ENCODE measurements at places on chromosomes 1 and 21.
A peak's percentile ranks its signal among the peaks of the same experiment; 100 is the strongest.

DNA sequence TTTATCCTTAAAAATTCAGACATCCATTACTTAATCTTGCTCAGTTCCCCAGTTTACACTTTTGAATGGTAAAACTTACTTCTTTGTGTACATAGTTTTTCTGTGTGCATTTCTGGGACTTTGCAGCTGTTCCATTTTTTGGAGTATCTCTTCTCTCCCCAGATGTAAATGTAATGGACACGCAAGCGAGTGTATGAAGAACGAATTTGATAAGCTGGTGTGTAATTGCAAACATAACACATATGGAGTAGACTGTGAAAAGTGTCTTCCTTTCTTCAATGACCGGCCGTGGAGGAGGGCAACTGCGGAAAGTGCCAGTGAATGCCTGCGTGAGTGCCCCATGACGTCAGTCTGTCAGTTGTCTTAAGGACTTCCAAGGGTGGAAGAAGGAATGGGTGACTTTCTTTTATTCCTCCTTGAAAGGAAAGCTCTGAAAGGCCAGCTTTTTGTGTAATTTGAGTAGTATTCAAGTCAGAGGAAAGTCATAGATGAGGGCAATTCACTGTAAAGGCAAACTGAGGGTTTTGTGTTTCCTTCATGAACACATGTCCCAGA lies 75.7 kb upstream of the LAMC2 start:
- no peak overlapping the region for H3K4me3 ChIP-seq
- DNase-seq, result no peak
- H3K27me3 ChIP-seq, result peaks cover 12% of the 10 kb centered on the region
- no peaks in the 10 kb centered on the region for H3K4me1 ChIP-seq
- no peak overlapping the region for H3K27ac ChIP-seq

DNA sequence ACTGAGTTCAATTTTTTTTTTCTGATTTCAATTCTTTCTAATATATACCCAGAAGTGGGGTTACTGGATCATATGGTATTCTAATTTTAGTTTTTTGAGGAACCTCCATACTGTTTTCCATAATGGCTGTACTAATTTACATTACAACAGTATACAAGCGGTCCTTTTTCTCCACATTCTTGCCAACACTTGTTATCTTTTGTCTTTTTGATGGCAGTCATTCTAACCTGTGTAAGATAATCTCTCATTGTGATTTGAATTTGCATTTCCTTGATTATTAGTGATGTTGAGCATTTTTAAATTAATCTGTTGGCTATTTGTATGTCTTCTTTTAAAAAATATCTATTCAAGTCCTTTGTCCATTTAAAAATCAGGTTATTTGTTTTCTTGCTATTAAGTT lies 21.1 kb upstream of the TBX19 start:
- H3K36me3 ChIP-seq, result peaks cover 38% of the 10 kb centered on the region
- H3K27me3 ChIP-seq, result no peaks in the 10 kb centered on the region
- H3K4me3 ChIP-seq, result no peak overlapping the region
- H3K4me1 ChIP-seq, result peaks cover 8% of the 10 kb centered on the region

GRCh38 chr1:176853503-176853902 lies 311.0 kb downstream of the ASTN1 start:
- no peak overlapping the region for H3K27ac ChIP-seq
- DNase-seq, result no peak
- H3K4me1 ChIP-seq, result no peaks in the 10 kb centered on the region
- H3K4me3 ChIP-seq, result no peak overlapping the region

DNA sequence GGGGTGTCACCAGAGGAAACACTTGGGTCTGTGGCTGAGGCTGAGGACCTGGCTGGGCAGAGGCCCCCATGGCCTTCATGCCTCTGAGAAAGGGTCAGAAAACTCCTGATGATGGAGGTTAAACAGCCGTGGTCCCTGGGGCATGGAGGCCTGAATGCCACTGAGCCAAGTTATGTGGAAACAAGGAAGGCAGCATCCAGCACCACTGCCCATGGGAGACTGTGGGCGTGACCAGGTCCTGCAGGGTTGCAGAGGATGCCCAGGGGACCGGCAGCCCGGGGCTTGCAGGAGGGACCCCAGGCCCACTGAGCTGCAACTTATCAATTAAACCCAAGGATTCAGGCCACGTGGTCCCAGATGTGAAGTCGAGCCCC lies 18.9 kb upstream of the COL6A2 start:
- H3K4me1 ChIP-seq, result no peaks in the 10 kb centered on the region
- H3K27me3 ChIP-seq, result peaks cover 3% of the 10 kb centered on the region
- no peak for DNase-seq
- no peak overlapping the region for H3K27ac ChIP-seq
- H3K36me3 ChIP-seq, result no peaks in the 10 kb centered on the region

DNA sequence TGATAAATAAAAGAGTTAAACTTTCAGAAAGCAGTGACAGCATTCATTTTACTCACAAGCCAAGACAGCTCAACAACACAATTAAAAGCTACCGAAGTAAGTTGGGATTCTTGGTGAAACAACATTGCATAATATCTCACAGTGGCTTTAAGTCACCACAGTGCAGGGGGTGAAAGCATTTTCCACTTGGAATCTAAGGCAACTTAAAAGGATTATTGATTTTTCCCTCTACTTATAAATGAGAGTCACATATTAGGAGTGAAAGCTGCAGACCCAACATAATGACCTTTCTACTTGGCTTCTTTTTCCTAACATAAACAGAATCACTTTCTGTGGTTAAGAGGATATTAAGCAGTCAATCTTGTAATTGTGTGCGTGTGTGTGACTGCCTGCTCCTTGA lies 536.6 kb upstream of the CXADR start:
- H3K4me3 ChIP-seq, result no peak overlapping the region
- H3K36me3 ChIP-seq, result no peaks in the 10 kb centered on the region
- DNase-seq, result no peak
- H3K4me1 ChIP-seq, result no peaks in the 10 kb centered on the region
- no peaks in the 10 kb centered on the region for H3K27me3 ChIP-seq

DNA sequence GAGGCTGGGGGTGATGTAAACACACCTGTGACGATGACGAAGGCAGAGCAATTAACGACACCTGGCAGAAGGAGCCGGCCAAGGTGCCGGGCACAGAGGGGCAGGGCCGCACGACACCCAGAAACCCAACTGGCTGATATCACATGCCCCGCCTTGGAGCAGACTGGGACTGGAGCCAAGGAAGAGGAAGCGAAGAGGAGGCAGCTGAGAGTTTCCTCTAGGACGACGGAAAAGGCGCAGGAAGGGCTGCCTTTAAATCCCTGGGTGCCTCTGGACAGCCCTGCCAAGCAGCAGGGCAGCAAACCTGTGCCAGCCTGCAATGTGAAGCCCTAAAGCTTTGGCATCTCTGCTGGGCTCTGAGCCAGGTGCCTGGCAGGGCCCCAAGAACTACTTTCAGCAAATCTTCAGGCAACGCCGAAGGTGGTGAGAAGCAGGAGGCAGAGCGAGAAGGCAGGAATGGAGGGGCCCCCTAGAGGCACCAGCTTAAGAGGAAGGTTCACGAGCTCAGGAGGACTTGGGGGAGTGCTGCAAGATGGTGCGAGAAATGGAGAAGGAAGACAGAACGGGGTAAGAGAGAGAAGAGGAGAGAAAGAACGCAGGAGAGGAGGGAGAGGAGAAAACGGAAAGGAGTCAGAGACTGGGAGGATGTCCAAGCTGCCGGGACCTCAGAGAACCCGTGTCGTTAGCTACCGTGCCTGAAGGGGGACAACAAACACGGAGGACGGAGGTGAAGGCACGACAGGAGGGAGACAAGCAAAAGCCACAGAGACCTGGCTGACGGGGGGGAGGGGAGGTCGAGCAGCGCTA lies 25.3 kb upstream of the PEF1 start:
- H3K4me3 ChIP-seq, result peak overlapping the region; percentile 13
- peaks cover 6% of the 10 kb centered on the region for H3K4me1 ChIP-seq
- H3K36me3 ChIP-seq, result no peaks in the 10 kb centered on the region
- DNase-seq, result no peak
- no peak overlapping the region for H3K27ac ChIP-seq
- H3K27me3 ChIP-seq, result peaks cover 22% of the 10 kb centered on the region

DNA sequence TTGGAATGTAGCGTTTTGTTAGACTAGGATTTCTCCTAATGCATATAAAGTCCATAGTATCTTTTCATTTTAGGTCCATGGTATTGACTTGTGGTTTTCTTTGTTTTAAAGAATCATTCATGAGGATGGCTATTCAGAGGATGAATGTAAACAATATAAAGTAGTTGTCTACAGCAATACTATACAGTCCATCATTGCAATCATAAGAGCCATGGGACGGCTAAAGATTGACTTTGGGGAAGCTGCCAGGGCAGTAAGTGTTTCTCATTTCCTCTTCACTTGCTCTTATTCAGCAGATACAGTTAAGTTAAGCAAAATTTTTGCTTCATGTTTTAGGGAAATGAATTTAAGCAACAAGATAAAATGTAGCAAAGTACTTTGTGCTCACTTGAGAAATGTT lies 25.4 kb downstream of the GNAI3 start:
- no peaks in the 10 kb centered on the region for H3K27me3 ChIP-seq
- no peak for DNase-seq
- peaks cover 12% of the 10 kb centered on the region for H3K36me3 ChIP-seq
- H3K4me3 ChIP-seq, result no peak overlapping the region

- H3K27ac ChIP-seq, result peak overlapping the region; percentile 78
- H3K27me3 ChIP-seq, result peaks cover 1% of the 10 kb centered on the region
Observed at GRCh38 chr1:156752843-156753482, 1.5 kb upstream of the HDGF start.

GRCh38 chr1:13714851-13715250 lies 14.9 kb downstream of the PRDM2 start:
- H3K36me3 ChIP-seq, result peaks cover 11% of the 10 kb centered on the region
- no peak for DNase-seq
- H3K4me3 ChIP-seq, result no peak overlapping the region
- no peak overlapping the region for H3K27ac ChIP-seq
- peaks cover 6% of the 10 kb centered on the region for H3K4me1 ChIP-seq

DNA sequence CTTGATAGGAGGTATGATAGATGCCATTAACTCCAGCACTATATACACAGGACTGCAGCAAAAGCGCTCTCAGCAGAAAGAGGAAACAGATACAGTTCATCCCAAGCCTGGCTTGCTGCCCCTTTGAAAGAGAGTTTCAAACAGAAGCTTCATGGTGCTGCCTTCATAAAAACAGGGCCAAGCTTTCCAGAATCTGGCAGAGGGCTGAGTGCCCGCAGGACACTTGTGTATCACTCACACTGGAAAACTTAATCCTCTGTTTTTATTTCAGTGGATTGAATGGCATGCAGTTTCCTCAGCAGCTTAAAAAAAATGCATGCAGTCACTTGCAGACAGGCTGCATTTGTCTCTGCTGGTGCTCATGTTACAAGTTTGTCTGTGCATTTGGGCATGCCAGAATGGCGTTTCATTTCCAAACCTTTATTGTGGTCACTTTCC lies 40.4 kb downstream of the KCNJ15 start:
- no peaks in the 10 kb centered on the region for H3K27me3 ChIP-seq
- H3K36me3 ChIP-seq, result no peaks in the 10 kb centered on the region
- no peak overlapping the region for H3K27ac ChIP-seq
- H3K4me3 ChIP-seq, result no peak overlapping the region

DNA sequence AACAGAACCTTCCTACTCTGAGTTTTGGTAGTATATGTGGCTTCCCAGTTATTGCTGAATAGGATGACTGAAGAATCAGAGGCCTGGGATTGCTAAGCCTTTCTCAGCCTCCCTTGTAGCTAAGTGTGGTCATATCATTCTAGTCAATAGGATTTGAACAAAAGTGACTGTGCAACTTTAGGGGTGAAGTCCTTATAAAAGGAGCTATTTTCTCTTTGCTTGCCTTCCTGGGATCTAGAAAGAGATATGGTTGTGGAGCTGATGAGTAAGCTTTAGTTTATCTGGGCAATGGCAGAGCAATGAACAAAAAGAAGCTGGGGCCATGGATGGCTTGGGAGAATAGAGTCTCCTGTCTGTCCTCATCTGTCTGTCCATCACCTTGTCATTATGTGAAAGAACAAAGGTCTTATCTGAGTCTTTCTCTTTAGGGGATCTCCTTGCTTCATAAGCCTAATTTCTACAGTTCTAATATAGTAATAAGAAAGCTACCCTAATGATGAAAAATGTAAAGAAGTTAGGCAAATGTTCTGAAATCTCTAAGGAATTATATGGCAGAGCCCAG lies 91.5 kb downstream of the TENT5C start:
- peaks cover 7% of the 10 kb centered on the region for H3K4me1 ChIP-seq
- H3K27me3 ChIP-seq, result peaks cover 29% of the 10 kb centered on the region
- no peak overlapping the region for H3K27ac ChIP-seq
- no peaks in the 10 kb centered on the region for H3K36me3 ChIP-seq

DNA sequence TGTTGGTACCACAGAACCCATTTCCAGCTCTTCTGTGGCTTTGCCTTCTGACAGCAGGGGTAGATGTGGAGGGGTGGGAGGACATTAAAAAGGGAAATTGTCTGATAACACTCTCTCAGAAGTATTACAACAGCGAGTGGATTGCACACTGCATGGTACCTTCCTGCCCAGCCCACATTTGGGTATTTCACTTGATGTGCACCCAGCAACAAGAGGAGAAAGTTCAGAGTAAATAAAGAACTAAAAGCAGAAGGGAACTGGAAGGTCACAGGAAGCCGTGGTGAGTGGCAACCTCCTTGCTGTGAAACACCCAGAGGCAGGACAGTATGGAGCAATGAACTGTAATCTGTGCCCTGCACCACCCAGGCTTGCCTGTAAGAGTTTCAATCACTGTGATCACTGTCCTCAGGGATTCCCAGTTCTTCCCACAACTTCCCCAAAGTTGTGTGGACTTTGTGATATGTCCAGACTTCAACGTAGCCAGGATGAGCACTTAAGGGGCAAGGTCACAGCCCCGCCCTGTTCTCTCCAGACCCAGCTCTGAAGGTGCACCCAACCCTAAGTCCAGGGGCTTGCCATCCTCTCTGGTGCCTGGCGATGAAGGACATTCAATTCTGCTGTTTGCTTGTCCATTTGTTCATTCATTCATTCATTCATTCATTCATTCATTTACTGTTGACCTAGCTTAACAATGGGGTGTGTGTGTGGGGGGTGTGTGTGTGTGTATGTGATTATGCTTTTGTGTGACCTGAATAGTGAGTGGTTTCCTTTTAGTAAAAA lies 18.7 kb upstream of the F5 start:
- peak; percentile 52 for DNase-seq
- H3K27me3 ChIP-seq, result peaks cover 3% of the 10 kb centered on the region
- H3K4me3 ChIP-seq, result peak overlapping the region; percentile 13
- peaks cover 53% of the 10 kb centered on the region for H3K4me1 ChIP-seq
- peak overlapping the region; percentile 75 for H3K27ac ChIP-seq

- peaks cover 2% of the 10 kb centered on the region for H3K27me3 ChIP-seq
- H3K4me1 ChIP-seq, result peaks cover 8% of the 10 kb centered on the region
- no peaks in the 10 kb centered on the region for H3K36me3 ChIP-seq
- no peak for DNase-seq
- H3K4me3 ChIP-seq, result no peak overlapping the region
- H3K27ac ChIP-seq, result no peak overlapping the region
Observed at GRCh38 chr1:55250399-55251075, 35.4 kb upstream of the USP24 start.

GRCh38 chr1:33346927-33347649 lies 26.2 kb upstream of the A3GALT2 start:
- no peaks in the 10 kb centered on the region for H3K27me3 ChIP-seq
- H3K4me1 ChIP-seq, result peaks cover 56% of the 10 kb centered on the region
- peak overlapping the region; percentile 52 for H3K27ac ChIP-seq
- H3K4me3 ChIP-seq, result peak overlapping the region; percentile 89
- H3K36me3 ChIP-seq, result peaks cover 21% of the 10 kb centered on the region
- no peak for DNase-seq

Measured in activated T-helper 1 cell treated with anti-CD3 and anti-CD28 coated beads, Interleukin-12 subunit alpha, Interleukin-12 subunit beta, Interleukin-2, Interleukin-4 antibody, amounts not matched to agents 30 ng/mL and 10 ng/mL and 1 ng/mL, durations not matched to agents 14 hours and 24 hours and 36 hours (primary cell).